ENCODE measurements at places on chromosomes 11 and 22.

DNA sequence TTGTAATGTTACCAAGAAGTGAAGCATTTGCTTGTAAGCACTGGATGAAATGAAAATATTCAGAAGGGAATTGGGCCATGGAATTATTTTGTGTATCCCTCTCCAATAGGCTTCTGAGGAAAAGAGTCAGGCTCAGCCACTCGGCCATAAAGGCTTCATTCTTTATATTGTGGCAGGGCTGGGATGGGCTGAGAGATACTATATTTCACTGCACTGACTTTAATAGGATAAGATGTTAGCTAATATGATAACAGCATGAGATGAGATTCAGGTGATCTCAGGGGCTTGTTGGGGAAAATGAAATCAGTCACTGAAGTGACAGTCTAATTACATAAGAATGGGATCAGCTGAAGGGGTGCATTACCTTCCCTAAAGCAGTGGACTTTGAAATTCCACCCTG is 7.3 kb upstream of the TRIM44 start:
- no peak for DNase-seq

DNA sequence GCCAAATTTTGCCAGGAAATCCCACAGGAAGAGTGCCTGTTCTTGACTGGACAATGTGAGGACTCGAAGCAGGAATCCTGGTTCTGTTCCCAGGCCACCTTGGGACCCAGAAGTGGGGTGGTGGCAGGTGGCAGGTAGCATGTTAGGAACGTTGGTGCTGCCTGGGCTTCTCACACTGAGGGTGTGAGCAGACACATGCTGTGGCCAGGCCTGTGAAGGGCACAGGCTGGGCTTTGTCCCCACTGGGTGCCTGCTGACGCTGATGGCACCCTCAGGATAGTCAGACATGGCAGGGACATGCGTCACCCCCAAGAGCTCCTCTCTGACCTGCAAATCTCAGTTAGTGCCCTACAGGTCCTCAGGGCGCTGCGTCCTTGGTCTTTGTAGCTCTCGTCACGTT is 21.1 kb upstream of the NECTIN1 start:
- DNase-seq = no peak

GRCh38 chr22:46203601-46203980 is 46.5 kb downstream of the CDPF1 start:
- no peak for DNase-seq

GRCh38 chr11:66340596-66341501 is 4.1 kb downstream of the BRMS1 start:
- DNase-seq = no peak

DNA sequence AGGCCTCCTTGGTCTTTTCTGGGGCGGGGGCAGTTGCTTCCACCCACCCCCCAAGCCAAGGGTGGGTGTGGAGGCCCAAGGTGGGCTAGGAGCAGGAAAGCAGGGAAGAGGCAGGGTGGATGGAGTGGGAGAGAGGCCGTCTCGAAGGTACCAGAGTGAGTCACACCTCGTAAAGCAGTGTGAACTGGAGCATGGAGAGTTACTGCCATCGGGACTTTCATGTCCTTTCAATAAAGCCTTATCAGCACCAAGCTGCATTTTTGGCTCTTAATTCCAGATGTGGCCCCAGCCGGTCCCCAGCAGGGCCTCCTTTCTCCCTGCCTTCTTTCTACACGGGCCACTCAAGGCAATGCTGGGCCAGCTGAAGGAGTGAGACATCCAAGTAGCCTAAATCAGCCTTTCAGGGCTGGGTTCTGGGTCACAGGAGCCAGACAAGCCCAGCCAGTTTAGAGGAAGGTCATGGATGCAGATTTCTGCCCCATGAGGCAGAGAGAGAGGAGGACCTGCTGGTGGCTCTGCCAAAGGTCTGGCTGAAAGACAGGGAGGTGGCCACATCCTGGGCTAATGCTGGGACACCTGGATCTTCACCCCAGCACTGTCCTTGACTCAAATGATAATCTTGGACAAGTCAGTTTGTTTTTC is 59.0 kb upstream of the CD82 start:
- no peak for DNase-seq

DNA sequence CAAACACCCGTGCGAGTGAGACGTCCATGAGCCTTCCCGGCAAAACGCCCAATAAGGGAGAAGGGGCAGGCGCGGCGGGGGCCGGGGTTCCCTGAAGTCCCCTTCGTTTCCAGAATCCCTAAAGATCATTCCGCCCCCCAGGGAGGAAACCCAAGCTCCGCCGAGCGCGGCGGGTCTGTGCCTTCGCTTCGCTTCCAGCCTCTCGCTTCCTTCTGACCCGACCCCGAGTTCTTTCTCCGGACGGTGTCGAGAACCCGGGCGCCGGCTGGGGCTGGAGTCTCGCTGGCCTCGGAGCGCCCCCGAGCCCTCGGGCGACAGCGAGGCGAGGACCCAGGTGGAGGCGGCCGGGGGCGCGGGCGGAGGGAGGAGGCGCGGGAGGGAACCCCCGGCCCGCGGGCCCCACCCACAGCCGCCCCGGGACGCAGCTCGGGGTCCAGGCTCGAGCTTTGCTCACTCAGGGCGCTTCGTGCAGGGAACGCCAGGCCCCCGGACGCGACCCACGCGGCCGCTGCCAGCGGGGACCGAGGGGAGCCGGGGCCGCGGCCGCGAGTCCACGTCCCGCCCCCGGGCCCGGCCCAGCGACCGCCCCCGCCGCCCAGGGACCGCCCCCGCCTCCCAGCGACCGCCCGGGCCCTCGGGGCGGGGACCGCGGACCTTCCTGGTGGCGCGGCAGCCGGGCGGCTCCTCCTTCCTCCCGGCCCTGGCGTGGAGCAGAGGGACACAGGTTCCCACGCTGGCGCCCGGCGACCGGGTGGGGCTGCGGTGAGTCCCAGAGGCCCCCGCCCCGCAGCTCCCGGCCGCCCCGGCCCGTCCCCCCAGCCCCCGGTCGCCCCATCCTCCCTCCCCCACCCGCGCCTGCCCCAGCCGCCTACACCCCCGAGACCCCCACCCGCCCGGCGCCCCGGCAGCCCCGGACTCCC is at the start of gene PGGHG:
TSS of gene PGGHG (plus strand) at position 649 of the 920 bp plus-strand sequence. CDS start 691 bp downstream, outside the sequence.
- DNase-seq = no peak

DNA sequence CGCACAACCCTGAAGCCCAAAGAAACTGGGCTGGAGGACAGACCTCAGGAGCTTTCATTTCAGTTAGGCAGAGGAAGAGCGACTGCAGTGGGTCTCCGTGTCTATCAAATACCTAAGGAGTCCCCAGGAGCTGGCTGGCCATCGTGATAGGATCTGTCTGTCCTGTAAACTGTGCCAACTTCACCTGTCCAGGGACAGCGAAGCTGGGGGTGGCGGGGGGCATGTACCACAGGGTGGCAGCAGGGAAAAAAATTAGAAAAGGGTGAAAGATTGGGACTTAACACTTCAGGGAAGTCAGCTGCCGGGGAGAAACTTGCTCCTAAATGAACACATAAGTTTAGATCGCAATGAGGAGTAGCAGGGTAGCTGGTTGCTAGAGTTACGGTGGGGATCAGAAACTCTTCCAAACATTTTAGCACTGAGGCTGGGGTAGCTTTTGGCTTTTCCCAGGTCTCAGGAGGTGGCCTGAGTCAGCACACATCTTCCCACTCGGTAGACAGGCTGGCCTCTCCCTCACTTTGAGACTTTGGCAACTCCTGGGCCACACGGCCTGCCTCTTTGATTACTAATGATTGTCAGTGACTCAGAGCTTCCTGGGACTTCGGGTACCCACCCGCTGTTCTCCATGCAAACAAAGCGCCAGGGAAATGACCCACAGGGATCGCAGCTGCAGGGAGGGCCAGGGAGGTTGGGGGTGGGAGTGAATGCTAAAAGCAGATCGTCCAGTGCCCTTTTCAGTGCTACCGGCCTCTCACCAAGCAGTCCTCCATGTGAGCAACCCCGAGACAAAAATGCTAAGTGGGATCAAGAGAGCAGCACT is 2.9 kb upstream of the MTFP1 start:
- no peak for DNase-seq

DNA sequence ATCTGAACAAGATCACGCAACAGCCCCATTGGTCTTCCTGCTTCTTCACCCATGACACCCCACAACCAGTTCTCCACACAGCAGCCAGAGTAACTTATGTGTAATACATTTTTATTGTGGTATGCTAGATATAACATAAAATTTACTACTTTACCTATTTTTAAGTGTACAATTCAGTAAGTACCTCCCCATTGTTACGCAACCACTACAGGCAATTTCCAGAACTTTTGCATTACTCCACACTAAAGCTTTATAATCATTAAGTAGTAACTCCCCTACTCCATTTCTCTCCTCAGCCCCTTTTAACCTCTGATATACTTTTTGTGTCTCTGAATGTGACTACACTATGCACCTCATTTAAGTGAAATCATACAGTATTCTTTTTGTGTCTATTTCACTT is 575.4 kb upstream of the CADM1 start:
- no peak for DNase-seq

DNA sequence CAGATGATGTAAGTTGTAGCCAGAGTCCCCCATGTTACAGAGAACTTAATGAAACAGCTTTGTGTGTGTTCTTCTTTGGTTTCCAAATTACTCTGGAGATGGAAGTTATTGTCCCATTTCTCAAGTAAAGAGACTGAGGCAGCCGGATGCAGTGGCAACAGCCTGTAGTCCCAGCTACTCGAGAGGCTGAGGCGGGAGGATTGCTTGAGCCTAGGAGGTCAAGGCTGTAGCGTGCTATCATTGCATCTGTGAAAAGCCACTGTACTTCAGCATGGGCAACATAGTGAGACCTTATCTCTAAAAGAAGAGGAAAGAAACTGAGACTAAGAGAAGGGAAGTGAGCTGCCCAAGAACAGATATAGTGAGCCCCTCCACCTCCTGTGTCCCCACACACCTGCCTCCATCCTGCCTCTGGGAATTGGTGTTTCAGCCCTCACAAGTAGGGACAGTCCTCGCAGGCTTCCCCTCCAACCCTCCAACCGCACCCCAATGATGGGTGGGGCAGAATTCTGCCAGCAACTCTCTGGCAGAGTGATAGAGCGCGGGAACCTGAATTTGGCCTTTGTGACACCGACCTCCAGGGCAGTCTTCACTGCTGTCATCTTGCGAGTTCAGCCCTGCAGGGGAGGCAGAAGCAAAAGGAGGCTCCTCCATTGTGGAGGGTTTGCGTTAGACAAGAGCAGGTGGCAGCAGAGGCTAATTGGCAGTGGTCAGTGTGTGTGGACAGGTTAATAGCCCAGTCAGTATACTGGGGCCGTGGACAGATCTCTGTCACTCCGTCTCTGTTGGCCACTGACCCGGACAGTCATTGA is 1.6 kb downstream of the PDXP start:
- DNase-seq = no peak

DNA sequence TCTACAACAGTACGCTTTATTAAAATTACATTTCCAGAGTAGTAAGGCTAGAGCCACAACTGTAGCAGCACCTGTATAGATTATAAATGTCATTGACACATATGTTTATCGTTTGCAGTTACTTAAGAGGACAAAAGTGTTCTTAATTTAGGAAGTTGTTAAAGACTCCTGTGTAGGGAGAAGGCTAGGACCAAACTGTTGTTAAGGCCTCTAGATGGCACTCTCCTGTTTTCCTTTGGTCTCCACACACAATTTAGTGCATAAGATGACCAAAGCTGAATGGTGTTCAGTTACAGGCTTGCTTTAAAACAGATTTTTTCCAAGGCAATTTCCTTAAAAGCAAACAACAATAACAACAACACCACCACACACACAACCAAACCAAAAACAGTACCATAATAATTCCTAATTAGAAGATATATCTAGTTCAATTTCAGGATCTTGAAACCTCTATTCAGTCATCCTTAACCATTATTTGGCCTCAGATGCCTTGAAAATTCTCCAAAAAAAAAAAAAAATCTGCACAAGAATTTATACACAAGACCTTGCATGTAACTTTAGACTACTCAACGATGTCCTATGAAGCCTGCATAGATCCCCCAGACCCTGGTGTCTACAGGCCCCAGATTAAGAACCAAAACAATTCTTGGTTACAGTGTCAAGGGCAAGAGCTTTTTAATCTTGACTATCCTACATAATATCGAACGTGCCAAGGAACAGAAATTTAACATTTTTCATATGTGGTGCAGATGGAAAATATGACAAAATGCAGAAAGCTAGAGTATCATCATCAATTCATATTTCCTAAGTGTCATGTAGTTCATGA is 42.6 kb upstream of the APOA1 start:
- DNase-seq = peak; percentile 0

GRCh38 chr11:100640646-100641045 is 46.4 kb upstream of the ARHGAP42 start:
- peak; percentile 40 for DNase-seq

DNA sequence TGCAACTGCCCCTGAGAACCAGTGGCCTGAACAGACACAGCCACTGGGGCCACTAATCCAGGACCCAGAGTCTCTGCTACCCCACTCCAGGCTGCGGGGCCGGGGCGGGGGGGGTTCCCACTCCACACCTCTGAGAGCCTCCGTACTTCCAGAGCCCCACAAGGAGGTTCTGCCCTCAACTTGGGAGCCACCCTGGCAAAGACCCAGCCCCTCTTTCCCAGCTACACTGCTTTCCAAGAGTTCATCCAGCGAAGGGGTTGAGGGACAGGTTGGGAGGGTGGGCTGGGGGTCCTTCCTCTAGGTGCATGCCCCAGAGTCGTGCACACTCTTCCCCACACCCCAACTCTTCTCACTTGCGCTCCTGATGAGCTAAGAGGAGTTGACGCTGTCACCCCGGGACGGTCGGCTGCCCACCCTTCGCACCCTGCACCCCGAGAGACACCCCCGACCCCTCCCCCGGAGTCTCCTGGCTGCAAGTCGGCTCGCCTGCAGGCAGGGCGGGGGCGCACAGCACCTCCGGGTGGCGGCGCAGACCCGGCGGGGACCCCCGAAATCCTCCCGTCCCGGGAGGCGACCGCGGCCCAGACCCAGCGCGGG is 531 bp downstream of the RAB3IL1 start:
- no peak for DNase-seq

DNA sequence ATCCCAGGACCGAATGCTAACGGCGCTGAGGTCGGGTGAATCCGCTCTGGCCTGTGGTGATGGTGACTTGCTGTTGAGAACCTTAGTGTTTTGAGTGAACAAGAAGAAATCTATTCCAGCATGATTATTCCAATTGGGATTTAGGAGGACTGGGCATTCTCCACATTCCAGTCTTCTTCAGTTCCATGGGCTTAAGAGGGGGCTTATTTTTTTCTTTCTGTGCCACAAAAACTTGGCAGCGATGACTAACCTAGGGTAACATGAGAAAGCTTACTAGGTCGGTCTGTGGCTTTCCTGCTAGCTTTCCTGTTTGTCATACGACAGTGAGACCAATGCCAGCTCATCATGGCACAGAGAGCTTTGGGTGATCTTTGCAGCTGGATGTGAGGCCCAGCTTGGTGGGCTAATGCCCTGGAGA is 62.9 kb upstream of the ATXN10 start:
- no peak for DNase-seq

DNA sequence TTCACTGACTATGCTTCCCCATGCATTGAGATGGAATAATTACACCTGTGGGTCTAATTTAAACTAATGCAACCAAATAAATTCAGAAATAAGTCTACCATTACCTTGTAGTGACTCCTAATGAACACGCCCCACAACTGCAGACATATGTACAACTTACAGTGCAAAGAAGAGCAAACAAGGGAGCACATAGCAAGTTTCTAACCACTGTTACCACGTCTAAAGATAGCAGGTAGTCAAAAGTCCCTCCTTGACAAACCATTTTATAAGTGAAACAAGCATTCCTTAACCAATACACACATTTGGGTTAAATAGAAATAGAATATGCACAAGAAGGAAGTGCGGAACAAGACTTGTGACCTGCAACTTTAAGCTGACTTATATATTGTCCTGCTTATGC is 20.6 kb downstream of the PHF21A start:
- no peak for DNase-seq

All from DMS 273 treated with DMSO at 0.1 percent for 48 hours (cell line).